ENCODE measurements at places on chromosomes 16 and 17.

GRCh38 chr16:85637808-85638647 is 24.9 kb downstream of the GSE1 start:
- no peak for DNase-seq

GRCh38 chr17:69466905-69467667 is 52.6 kb downstream of the MAP2K6 start:
- no peak for DNase-seq

- DNase-seq, result no peak
Observed at GRCh38 chr17:8465759-8466158, 30.1 kb downstream of the NDEL1 start.

- DNase-seq, result no peak
Observed at GRCh38 chr17:66514227-66514806, 211.9 kb downstream of the PRKCA start.

DNA sequence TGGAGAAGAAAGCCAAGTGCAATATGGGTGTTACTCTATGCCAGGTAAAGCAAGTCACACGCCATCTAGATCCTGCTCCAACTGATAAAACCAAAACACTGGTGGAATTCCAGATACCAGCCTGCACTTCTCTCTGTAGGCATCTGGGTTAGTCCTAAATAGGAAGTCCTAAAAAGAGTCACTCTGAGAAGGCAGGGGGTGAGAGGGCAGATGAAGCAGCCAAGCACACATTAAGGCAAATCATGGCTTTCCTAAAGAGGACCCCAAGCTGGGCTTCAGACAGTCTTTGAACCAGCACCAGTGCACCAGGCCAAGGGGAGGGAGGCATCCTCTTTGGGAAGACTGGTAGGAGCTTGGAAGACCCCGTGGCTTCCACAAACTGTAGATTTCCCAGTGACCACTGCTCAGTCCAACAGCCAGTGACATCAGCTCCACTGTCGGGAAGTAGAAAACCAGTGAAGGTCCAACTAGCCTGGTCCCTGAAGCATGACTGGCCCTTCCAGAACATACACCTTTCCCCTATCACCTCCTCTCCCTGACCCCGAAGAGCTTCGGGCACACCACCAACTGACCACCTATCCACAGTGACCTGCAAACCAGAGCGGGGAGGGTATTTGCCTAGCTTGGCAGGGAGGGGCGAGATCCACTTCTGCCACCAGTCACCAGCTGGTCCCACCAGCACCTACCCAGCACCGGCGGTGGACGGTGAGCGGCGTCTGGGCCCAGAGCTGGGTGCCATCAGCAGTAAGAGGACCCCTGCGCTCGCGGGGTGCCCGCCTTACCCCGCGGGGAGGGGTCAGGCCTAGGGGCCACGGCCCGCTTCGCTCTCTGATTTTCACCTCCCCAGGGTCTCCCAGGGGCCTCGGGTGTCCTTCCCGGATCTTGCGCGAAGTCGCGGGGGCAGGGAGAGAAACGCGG is 1.0 kb downstream of the LITAF start:
- no peak for DNase-seq

DNA sequence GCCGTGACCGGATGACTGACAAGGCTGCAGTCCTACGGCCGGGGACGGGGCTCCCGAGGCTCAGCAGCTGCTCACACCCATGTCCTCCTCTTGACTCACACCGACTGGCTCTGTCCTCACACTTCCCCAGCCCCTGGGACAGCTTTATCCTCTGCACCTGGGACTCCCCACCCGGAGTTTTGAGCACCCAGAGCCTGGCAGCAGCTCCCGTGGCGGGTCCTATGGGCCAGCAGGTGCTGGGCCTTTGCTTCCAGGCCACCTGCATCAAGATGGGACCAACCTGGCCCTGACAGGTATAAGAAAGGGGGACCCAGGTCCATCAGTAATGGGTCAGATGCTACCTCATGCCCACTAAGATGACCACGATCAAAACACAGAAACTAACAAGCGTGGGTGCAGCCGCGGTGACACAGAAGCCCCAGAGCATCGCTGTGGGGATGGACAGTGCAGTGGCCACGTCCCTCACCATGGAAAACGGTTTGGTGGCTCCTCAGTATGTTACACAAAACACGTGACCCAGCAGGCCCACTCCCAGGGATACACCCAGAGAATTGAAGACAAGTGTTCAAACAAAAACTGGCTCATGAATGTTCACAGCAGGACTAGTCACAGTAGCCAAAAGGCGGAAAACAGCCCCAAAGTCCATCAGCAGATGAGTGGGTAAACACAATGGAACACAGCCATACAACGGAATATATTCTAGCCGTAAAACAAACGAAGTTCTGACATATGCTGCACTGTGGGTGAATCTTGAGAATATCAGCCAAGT is 3.3 kb upstream of the NOTUM start:
- no peak for DNase-seq

GRCh38 chr16:87437911-87438610 is 45.9 kb downstream of the MAP1LC3B start:
- DNase-seq, result no peak

- no peak for DNase-seq
Observed at GRCh38 chr17:27264068-27264812, 29.7 kb upstream of the WSB1 start.

DNA sequence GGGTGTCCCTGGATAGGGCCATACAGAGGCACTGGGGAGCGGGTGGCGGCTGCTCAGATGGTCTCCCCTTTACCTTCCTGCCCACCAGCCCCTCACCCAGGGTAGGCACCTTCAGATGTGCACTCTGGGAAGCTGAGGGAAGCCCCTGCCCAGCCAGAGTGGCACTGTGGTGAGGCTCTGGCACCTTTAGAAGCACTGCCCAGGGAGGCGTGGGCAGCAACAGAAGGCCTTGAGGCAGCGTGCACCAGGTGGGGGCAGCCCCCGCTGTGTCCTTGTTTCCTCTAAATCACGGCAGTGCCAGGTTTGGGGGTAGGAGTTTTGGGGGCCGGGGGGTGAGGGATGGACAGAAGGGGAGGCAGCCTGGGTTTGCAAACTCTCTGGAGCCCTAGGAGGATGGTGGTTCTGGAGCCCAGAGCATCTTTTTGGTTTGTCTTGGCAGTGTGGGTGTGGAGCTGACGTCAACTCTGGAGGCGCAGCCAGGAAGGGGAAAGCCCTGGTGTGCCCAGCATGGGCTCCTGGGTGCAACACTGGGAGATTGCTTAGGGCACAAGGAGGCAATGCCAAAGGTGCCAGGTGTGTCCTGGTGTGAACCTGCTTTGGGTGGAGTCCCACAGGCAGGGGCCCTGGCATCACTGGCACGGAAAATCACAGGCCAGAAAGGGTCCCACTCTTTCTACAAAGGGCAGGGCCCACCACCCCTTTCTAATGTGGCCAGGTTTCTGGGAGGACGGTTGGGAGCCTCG is 23.1 kb upstream of the CDC42EP4 start:
- DNase-seq, result no peak

GRCh38 chr16:19517424-19518089 is 4.3 kb downstream of the GDE1 start:
- DNase-seq, result peak; percentile 81

- no peak for DNase-seq
Observed at GRCh38 chr17:74525465-74525725, 5.9 kb downstream of the CD300LB start.

DNA sequence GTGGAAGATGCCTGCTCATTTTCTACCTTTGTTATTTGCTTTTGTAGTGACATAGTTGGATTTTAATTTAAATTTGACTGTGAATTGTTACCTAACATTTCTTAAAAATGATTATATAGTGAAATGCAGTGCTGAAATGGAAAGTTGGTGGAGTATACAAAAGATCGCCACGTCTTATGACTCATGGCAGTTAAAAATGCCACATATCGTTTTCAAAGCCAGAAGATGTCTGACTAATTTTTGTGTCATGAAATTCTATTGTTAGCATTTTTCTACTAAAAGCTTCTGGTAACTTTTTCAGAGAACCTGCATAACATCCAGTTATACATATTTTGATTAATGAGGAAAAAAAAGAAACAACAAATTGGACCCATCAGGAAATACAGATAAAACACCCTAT is 20.6 kb downstream of the MAP2K4 start:
- no peak for DNase-seq

DNA sequence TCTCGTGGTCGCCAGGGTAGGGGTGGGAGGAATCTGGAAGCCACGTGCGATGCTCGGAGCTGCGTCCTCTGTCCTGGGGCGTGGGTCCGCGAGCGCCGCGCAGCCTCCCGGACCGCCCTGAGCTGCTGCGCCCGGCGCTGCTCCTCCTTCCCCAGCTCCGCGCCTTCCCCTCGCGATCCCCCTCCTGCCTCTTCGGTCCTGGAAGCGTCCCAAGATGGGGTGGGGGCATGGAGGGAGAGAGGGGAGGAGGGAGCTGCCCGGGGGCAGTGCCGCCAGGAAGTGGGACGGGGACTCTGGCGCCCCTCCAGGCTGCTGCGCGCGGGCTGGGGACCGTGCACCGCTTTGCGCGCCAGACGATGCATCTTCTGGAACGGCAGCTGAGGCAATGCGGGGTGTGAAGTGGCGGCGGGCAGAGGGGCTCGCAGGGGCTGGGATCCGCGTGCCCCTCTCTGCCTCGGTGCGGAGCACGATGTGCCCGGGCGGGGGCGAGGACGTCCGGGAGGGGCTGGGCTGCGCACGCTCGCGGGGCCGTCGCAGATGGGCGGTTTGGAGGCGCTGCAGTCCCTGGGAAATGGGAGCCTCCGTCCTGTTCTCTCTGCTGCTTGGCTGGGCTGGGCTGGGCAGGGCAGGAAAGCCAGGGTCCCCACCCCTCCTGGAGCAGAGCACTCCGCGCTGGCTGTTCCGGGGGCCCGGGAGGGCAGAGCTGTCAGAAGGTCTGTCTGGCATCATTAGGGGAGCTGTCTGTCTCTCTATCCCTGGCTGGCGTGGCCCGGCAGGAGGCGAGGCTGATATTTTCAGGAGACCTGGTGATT is 388.0 kb downstream of the SEC14L1 start:
- no peak for DNase-seq

DNA sequence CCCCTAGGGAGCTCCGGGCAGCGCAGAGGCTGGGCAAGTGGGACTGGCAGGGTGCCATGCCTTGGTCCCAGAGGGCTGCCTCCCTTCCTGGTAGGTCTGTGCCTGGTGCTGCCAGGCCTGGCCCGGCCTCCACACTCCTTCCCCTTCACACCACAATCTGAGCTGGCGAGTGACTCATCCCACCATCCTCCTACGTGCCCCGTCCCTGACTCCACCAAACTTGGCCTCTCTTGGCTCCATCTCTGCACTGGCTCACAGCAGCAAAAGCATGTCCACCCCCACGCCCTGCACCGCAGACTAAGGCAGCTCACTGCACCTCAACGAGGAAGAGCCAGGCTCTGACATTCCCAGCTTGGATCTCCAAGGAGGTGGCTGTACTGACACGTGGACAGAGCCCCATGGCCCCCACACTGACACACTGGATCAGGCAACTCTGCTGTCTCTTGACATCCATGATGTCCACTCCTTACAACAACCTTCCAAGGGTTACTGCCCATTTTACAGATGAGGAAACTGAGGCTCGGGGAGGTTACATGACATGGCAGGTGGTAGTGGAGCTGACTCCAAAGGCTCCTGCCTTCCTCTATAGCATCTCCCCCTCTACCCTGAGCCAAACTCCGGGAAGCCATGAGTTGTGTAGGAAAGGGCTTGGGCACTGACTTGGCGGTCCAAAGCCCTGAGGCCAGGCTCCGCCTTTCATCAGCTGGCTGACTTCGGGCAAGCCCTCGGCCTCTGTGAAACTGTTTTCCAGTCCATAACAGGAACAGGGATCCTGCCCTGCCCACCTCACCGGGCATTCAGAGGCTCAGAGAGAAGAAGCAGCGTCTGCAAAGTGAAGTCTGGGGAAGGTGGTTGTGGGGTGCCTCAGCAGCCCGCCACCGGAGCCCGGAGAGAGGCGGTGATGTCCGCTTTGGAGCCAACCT is 20.1 kb upstream of the KRT19 start:
- peak; percentile 55 for DNase-seq

- no peak for DNase-seq
Observed at GRCh38 chr17:68941761-68942160, 13.4 kb downstream of the ABCA8 start.

DNA sequence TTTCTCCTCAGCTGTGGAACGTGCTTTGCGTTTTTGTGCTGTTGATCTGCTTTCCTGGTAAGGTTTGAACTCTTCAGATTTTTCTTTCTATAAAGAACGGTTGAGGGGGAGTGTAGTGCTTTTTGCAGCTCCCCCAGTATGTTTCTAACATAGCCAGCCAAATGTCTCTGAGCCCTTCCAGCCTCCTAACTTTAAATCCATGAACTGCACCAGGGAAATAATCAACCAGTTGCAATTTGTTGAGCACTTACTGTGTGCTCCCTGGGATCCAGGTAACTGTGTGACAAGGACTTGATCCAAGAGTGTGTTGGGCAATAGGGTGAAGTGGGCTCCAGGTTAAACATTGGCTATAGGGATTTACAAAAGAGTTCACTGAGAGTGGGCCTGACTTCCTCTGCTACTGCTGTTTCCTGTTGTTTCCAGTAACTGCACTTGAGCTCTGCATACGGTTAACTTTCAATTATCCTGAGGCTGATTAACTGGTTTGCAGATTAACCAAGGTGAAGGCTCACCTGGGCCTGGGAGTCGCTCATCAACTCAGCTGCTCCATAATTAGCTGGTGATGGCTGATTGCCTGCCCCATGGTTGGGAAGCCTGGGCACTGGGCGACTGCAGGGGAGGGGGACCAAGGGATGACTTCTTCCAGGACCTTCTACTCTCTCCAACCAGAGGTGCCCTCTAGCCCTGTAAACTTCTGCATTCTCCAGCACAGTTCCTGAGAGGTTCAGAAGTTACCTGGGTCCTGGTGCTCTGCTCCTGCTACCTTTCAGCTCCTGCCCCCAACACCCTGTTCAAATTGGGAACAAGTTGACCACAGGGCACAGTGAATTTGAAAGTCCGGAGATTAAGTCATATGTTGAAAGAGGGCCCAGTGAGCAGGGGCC is 19.5 kb downstream of the HLF start:
- no peak for DNase-seq

DNA sequence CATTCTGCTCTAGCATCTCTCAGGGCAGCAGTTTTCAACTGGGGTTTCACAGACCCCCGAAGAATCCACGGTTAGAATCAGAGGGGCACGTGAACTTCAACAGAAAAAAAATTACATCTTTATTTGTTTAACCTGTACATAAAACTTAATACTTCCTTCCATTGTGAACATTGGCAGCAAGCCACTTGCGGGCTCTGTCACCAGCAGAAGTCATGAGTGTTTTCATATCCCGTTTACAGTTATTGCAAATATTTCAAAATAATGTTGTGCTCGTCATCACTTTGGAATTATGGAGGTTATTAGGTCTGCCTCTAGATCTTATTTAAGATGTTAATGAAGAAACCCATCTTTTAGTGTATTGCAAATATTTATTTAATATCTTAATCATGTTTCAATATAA is 109.8 kb downstream of the SDR42E1 start:
- DNase-seq, result no peak

DNA sequence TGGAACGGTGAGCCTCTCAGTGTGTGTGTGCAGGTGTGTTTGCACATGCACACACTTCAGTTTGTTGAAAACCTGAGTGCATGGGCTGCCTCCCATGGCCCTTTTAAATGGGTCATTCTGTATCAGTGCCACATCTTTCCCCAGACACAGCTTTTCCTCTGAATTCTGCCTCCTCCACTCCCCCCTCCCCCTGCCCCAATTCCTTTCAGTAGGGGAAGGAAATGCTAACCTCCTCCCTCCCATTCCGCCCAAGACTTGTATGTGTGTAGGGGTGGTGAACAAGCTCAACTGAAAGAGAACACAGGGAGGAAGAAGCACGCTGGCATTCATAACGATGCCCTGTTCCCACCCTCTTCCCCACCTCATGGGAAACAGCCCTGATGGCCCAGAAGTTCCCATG is 34.3 kb downstream of the C17orf75 start:
- no peak for DNase-seq

- no peak for DNase-seq
Observed at GRCh38 chr16:1781758-1782407, 488 bp downstream of the SPSB3 start.

- no peak for DNase-seq
Observed at GRCh38 chr16:627454-628239, 3.1 kb upstream of the WFIKKN1 start.

- DNase-seq, result no peak
Observed at GRCh38 chr16:49462362-49462988, 88.9 kb downstream of the C16orf78 start.

All from Panc1 (cell line).